Stimulated activated CD4-positive, alpha-beta T cell treated with anti-CD3 and anti-CD28 coated beads, Interleukin-2, amount 100 ng/mL, for 24 hours (primary cell): ENCODE measurements at places on chromosomes 5 and 9.

DNA sequence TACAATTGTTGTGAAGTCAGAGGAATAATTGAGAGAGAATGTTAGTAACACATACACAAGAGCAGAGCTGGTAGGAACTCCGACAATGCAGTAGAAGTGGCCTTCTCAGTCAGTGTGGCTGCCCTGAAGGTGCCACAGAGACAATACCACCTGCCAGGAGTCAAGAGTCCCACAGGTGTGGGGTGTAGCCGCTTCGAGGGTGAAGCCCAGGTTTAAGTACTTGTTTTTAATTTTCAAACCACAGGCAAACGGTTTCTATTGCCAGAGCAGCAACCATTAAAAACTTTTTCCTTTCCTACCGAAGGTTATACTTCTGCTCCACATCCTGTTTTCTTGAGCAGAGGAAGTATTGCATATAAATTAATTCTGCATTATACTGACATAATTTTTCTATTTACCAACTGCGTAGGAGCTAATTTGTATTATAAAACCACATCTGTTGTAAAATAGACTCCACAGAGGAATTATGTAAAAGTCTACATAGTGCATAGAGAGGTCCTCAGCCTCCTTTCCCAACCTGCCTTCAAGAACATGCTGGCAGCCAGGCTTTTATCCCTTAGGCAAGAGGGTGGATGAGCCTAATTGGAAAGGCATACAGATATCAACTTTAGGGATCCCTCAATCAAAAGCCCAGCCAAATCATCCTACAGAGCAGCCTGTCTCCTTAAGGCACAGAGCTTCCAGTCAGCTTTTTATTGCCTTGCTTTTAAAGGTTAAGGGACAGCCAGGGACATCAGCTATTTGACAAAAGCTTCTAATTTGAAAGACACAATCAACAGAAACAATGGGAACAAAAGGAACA, 12.9 kb upstream of the ACTBL2 start:
- DNase-seq, result no peak

DNA sequence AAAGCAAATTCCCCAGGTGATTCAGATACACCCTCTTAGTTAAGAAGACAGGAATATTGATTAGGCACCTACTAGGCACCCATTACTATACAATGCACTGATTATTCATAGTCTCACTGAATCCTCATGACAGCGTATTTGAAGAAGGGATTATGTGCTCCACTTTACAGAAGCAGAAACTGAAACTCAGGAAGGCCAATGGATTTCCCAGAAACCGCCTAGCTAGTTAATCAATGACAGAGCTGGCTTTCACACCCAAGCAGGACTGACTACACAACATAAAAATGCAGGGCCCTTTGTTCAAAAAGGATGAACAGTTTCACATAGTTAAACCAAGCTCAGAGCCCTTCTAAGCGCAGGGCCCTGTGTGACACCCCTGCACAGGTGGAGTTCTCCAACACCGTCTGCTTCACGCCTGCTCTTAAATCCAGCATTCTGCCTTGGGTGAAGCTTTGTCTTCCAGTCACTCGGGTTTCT, 117.3 kb downstream of the TTLL11 start:
- DNase-seq, result no peak

- DNase-seq, result no peak
These were observed 2.0 kb upstream of the AKNA start for GRCh38 chr9:114389612-114390368.

GRCh38 chr9:36164372-36164771, 4.8 kb upstream of the CCIN start:
- no peak for DNase-seq

DNA sequence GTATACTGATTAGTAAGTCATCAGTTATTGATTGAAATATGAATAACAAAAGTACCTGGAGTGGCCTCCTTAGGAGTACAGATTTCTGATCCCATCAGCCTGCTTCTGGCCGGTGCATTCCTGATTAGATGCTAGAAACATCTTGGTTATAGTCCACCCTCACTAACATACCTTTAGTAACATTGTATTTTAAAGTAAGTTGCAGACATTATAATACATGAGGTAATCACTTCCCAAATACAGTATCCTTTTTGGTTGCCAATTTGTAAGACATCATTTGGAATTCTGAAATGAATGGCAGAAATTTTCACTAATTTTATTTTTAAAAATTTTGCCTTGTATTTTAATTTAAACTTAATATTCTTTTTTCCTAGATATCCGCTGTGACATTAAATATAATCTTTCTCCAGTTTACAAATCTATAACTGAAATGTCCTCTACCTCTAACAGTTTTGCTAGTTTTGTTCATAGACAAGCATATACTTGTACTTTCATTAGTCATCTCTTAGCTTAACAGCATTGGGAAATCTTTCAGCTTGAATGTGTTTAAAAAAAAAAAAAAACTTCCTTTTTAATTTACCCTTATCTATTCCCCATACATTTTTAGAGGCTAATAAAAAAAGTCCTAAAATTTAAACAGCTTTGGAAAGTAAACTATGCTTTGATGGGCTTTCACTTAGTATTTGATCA, 178.9 kb downstream of the XRCC4 start:
- DNase-seq, result no peak

DNA sequence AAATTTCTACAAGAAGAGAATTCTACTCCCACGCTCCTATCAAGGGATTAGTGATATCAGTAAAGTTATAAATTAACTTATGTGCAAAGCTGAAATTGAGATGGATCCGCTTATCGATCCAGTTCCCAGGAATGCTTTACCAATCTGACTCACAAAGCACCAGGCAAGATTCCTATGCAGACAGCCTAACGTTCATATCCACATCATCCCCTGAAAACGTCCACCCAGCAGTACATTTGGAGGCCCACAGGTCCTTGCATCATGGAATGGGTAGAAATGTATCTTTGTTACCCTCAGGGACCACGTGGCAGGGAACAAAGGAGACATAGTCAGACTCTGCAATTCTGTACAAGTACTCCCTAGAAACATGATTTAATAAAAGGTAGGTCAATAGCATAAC, 147.4 kb downstream of the ESM1 start:
- no peak for DNase-seq

DNA sequence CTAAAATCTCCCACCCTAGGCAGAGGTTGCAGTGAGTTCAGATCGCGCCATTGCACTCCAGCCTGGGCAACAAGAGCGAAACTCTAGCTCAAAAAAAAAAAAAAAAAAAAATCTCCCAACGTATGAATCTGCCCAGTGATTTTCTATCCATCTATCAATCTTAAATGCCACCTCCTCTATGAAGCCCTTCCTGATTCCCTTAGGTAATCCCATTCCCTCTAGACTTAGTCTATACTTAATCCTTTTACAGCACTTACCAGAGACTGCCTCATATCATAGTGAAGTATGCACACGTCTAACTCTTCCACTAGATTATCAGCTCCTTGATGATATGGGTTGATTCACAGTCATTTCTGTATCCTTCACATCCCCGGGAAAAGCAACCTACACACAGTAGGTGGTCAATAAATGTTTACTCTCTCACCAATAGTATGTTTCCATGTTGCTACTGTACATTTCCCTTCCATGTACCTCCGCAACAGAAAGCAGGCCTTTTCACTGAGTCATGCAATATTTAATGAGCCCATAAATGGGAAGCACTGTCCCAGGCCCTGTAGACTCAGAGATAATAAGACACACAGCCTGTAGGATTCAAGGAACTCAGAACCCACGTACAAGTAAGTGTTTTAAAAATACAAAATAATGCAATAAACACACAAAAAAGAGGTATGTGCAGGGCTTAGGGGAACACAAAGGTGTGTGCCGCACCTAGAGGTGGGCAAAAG, 1.2 kb downstream of the DROSHA start:
- DNase-seq, result no peak

GRCh38 chr9:21056931-21057330, 20.8 kb downstream of the IFNB1 start:
- no peak for DNase-seq

- DNase-seq, result no peak
These were observed 53.4 kb upstream of the PAM start for GRCh38 chr5:102701748-102702147.

GRCh38 chr9:83291196-83291595, 228.3 kb upstream of the RASEF start:
- no peak for DNase-seq

GRCh38 chr5:80308526-80308925, 11.3 kb upstream of the SPZ1 start:
- DNase-seq, result no peak

GRCh38 chr5:63154476-63155309, 576.1 kb downstream of the LRRC70 start:
- no peak for DNase-seq

- DNase-seq, result no peak
These were observed 22.1 kb downstream of the DAB2IP start for GRCh38 chr9:121673576-121673975.

DNA sequence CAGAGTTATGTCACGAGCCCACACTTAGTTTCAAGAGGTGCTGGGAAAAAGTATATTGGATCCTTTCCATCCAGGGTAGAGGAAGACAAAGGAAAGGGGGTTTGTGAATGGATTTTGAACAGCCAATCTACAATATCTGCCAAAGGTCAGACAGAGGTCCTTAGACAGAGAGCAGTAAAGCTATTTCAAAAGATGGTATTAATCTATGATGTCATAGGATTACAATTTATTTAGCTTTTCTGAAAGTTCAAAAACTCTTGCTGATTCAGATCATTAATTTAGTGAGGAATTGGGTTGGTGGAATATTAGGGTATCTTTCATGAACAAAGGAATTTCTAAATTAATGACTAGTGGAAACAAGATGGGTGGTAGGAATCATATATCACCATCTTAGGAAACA, 126.9 kb downstream of the NTRK2 start:
- no peak for DNase-seq

DNA sequence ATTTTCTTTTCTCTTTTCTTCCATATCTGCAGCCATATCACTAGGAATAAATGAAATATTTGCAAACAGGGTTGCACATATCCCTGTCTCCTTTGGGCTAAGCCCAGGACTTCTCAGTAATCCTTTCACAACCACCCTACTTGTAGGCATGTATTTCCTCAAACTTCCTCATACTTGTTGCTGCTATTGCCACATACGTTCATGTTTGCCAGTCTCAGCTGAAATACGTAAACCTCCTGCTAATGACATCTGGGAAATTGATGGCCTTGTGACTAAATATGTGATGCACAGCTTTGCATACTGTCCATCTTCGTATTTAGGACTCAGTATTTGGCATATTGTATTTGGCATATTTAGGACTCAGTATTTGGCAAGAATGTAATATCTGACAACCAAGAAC, 224.6 kb downstream of the PLK2 start:
- DNase-seq, result no peak
